Heart right ventricle (tissue), 16 donors: ENCODE measurements at places on chromosomes 3 and 15. TPM values are rescaled to one million over a fixed set of nuclear protein-coding genes. Genes with fewer than 3 reads are reported as not detected.

DNA sequence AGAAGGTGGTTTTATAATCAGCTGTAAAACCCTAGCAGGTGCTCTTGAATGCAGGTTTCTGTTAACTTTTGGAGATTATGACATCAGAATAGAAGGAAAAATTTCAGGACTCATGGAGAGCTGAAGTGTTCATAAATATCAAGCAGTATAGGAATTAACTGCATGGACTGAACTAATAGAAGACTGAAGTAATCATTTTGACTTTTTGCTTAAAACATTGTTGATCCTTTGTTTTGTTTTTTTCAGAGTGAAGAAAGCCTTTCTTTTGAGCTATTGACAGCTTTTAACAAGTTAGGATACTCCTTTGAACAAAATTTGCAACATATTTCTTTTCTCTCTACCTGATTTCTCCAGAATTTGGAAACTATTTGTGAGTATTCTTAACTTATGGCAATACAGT lies 70.6 kb upstream of the DAZL start:
- H3K36me3 ChIP-seq: no peaks in the 10 kb centered on the region
- no peak overlapping the region for H3K27ac ChIP-seq
- DNase-seq: no peak
- H3K4me1 ChIP-seq: no peaks in the 10 kb centered on the region
- H3K27me3 ChIP-seq: no peaks in the 10 kb centered on the region

DNA sequence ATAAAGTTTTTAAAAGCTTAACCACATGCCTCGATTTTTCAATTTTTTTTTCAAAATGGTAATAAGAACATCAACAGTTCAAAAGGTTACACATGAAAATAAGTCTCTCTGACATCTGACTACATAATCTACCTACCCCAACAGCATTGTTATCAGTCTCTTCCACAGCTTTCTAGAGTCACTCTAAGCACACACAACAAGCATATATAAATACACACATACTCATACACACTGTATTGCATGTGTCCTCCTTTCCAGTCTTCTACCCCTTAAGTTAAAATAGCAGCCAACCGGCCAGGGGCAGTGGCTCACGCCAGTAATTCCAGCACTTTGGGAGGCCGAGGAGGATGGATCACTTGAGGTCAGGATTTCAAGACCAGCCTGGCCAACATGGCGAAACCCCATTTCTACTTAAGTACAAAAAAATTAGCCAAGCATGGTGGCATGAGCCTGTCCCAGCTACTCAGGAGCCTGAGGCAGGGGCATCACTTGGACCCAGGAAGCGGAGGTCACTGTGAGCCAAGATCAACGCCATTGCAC lies 12.2 kb downstream of the TBL1XR1 start:
- H3K36me3 ChIP-seq: no peaks in the 10 kb centered on the region
- no peak overlapping the region for H3K27ac ChIP-seq
- no peak for DNase-seq
- H3K4me1 ChIP-seq: peaks cover 70% of the 10 kb centered on the region
- H3K4me3 ChIP-seq: no peak overlapping the region

IMPG2 gene
- total RNA-seq: 0.17 TPM

DNA sequence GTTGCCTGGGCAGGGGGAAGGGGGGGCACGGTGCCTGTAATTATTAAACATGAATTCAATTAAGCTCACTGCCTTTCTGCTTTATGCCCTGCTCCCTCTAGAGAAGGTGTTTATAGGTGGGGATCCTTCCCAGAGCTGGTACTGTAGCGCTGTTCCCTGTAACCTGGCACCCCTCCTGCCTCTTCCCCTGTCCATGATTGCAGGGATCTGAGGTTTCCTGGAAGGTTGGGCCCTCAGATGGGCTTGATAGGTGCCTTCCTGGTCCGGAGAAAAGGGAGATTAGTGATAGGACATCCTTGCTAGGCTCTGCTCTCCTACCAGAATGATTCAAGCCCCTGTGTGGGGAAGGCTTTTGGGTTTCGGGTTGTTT lies 2.1 kb upstream of the FAM131A start:
- no peaks in the 10 kb centered on the region for H3K36me3 ChIP-seq
- DNase-seq: no peak
- peaks cover 58% of the 10 kb centered on the region for H3K4me1 ChIP-seq
- H3K27me3 ChIP-seq: no peaks in the 10 kb centered on the region

- no peak overlapping the region for H3K4me3 ChIP-seq
- no peaks in the 10 kb centered on the region for H3K4me1 ChIP-seq
- no peak for DNase-seq
- no peaks in the 10 kb centered on the region for H3K27me3 ChIP-seq
- no peak overlapping the region for H3K27ac ChIP-seq
- H3K36me3 ChIP-seq: no peaks in the 10 kb centered on the region
Observed at GRCh38 chr3:143538577-143538981, 309.7 kb downstream of the SLC9A9 start.

DNA sequence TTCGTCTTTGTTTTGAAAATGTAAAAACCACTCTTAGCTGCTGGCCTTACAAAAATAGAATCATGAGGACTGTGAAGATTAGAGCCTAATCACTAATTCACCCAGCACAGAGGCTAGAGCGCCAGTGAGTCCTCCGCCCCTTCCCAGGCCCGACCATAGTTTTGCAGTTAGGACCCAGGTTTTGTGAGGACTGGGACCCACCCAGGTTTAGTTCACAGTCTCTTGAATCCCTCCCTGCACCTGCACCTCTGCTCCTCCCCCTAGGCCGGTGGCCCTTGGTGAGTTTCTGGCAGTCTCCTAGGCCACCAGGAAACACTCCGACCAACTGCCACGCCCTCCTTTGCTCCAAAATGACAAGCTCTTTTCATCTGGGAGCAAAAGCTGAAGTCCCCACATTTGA lies 136.0 kb upstream of the CCDC54 start:
- H3K27me3 ChIP-seq: no peaks in the 10 kb centered on the region
- H3K4me3 ChIP-seq: peak overlapping the region; percentile 77
- H3K4me1 ChIP-seq: peaks cover 22% of the 10 kb centered on the region
- peak; percentile 47 for DNase-seq

DISP2 gene
- 0.08 TPM for total RNA-seq

GRCh38 chr3:154089421-154090420 lies 31.5 kb upstream of the ARHGEF26 start:
- H3K27ac ChIP-seq: no peak overlapping the region
- H3K4me3 ChIP-seq: no peak overlapping the region
- H3K36me3 ChIP-seq: no peaks in the 10 kb centered on the region
- no peak for DNase-seq
- H3K4me1 ChIP-seq: no peaks in the 10 kb centered on the region
- no peaks in the 10 kb centered on the region for H3K27me3 ChIP-seq

GRCh38 chr15:76553102-76553501 lies 216.5 kb downstream of the ISL2 start:
- no peak overlapping the region for H3K4me3 ChIP-seq
- DNase-seq: no peak
- no peaks in the 10 kb centered on the region for H3K27me3 ChIP-seq
- no peaks in the 10 kb centered on the region for H3K36me3 ChIP-seq

DNA sequence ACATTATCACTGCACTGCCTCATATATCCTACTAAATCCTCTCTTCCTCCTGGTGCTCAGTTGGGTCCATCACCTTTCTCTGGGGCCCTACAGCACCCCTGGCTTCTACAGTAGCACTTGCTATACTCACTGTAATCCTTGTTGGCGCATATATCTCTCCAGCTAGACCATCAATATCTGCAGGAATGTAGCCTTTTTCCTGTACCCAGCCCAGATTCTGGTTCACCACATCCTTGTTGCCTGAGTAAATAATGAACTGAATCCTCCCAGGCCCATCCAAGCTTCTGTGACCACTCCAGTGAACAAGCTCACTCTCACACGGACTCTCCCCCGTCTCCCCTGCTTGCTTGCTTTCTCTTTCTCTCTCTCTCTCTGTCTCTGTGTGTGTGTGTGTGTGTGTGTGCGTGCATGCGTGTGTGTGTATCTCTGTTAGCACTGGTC lies 62.5 kb upstream of the LIPC start:
- H3K36me3 ChIP-seq: no peaks in the 10 kb centered on the region
- H3K4me3 ChIP-seq: no peak overlapping the region
- no peak for DNase-seq
- no peak overlapping the region for H3K27ac ChIP-seq
- no peaks in the 10 kb centered on the region for H3K27me3 ChIP-seq
- no peaks in the 10 kb centered on the region for H3K4me1 ChIP-seq

- no peak overlapping the region for H3K27ac ChIP-seq
- DNase-seq: peak; percentile 30
- H3K4me3 ChIP-seq: no peak overlapping the region
- H3K36me3 ChIP-seq: no peaks in the 10 kb centered on the region
- peaks cover 8% of the 10 kb centered on the region for H3K4me1 ChIP-seq
Observed at GRCh38 chr15:94582368-94582767, 351.0 kb downstream of the MCTP2 start.

GRCh38 chr3:174891524-174892203 lies 32.5 kb downstream of the NAALADL2 start:
- H3K4me3 ChIP-seq: no peak overlapping the region
- H3K27me3 ChIP-seq: no peaks in the 10 kb centered on the region
- H3K4me1 ChIP-seq: no peaks in the 10 kb centered on the region
- no peak for DNase-seq
- no peak overlapping the region for H3K27ac ChIP-seq

DNA sequence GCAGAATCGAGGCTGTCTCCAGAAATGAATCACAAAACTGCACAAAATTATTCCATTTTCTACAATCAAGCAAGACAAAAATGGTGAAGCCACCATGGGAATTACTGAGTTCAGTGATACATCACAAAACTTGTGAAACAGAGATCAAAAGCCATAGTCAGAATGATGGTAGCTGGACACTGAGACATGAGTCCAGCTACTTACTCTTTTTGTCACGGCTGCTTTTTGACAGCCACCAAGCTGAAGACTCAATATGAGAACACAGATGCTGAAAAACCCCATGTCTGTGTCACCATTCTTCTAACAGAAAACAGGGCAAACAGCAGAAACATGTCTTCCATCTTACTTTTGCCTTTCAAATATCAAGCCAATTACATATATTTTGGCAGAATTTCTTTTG lies 237.6 kb downstream of the LPP start:
- H3K27me3 ChIP-seq: no peaks in the 10 kb centered on the region
- H3K36me3 ChIP-seq: no peaks in the 10 kb centered on the region
- peak overlapping the region; percentile 59 for H3K27ac ChIP-seq
- peaks cover 40% of the 10 kb centered on the region for H3K4me1 ChIP-seq
- DNase-seq: no peak

DNA sequence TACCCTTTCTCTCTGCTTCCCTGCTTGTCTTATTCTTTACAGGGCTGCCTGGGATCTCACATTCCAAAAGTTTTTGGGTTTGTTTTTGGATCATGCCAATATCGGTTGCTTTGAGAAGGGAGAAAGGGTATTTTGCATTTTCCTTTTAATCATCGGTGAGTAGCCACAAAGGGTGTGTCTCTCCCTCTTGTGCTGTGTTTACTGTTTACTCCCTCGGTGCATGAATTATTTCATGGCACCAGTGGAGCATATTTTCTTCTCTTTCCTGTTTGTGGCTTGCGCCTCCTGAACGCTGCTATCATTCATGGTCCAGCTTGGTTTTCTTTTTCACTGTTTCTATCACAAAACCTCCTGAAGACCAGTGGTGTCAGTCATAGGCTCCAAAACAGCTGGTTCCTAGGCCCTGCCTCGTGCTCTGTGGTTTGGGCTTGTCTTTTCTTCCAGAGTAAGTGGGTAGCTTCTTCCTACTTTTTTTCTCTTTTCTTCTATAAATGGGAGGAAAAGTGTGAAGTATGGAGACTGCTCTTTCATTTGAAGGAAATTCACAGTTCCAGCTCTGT lies 54.9 kb downstream of the IGF1R start:
- no peak overlapping the region for H3K4me3 ChIP-seq
- H3K4me1 ChIP-seq: peaks cover 54% of the 10 kb centered on the region
- no peak for DNase-seq

DNA sequence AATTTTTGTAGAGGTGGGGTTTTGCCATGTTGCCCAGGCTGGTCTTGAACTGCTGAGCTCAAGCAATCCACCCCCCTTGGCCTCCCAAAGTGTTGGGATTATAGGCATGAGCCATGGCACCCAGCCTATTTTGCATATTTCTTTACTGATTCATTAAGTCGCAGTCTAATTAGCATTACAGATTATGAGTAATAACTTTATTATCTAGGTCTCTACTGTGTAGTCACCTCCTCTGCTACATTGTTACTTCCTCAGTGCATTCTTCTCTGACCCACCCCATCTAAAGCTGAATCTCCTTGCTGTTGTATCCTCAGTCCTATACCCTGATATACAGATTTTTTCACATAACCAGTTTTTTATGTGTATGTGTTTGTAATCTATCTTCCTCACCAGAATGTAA lies 61.7 kb downstream of the TFDP2 start:
- H3K27ac ChIP-seq: no peak overlapping the region
- H3K4me3 ChIP-seq: no peak overlapping the region
- H3K27me3 ChIP-seq: no peaks in the 10 kb centered on the region

GRCh38 chr3:73021301-73021835 lies 24.8 kb downstream of the PPP4R2 start:
- H3K27ac ChIP-seq: no peak overlapping the region
- no peaks in the 10 kb centered on the region for H3K27me3 ChIP-seq
- no peaks in the 10 kb centered on the region for H3K36me3 ChIP-seq
- H3K4me3 ChIP-seq: no peak overlapping the region
- H3K4me1 ChIP-seq: peaks cover 57% of the 10 kb centered on the region

DNA sequence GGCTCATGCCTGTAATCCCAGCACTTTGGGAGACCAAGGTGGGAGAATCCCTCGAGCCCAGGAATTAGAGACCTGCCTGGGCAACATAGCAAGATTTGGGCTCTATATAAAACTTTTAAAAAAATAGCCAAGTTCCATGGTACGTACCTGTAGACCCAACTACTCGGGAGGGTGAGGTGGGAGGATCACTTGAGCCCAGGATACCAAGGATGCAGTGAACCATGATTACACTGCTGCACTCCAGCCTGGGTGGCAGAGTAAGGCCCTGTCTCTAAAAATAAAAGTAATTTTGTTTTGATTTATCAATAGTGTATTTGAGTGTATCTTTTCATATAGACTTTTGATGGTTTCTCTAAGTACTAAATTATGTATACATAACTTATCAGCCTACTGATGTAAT lies 63.1 kb downstream of the LSM3 start:
- H3K4me1 ChIP-seq: no peaks in the 10 kb centered on the region
- H3K27ac ChIP-seq: no peak overlapping the region
- no peaks in the 10 kb centered on the region for H3K36me3 ChIP-seq
- no peak overlapping the region for H3K4me3 ChIP-seq
- no peak for DNase-seq
- H3K27me3 ChIP-seq: peaks cover 20% of the 10 kb centered on the region

DNA sequence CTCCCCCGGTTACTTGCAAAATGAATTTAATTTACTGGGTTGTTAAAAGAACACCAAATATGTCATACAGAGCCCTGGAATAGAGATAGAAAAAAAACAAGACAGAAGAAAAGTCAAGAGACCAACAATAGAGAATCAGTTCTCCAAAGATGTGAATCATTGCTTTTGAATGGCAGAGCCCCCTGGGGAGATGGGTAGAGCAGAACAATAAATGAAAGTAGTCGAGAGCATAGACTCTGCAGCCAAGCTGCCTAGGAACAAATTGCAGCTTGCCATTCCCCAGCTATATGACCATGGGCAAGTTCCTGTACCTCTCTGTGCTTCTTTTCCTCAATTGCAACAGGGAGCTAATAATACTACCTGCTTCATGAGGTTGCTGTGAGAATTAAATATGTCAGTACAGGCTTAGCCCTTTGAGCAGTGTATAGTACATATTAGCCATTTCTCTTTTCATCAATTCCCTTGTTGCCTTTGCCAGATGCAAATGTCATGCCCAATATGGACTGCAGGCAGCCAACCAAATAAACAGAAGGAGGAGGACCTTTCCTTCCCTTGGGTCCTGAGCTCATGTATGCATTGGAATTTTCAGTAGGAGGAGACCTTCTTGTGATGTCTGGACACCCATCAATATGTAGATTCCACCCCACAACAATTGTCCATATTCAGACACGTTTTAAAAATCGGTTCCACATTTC lies 25.0 kb upstream of the BFSP2 start:
- H3K4me3 ChIP-seq: no peak overlapping the region
- no peak for DNase-seq
- no peak overlapping the region for H3K27ac ChIP-seq
- H3K27me3 ChIP-seq: no peaks in the 10 kb centered on the region
- H3K36me3 ChIP-seq: no peaks in the 10 kb centered on the region
